ENCODE measurements at places on chromosomes 4 and X. TPM values are rescaled to one million over a fixed set of nuclear protein-coding genes. Genes with fewer than 3 reads are reported as not detected.

ZFP92 gene
- total RNA-seq = 2.7 TPM

- no peak for DNase-seq
These were observed 34.7 kb downstream of the FGF2 start for GRCh38 chr4:122861172-122861943.

DNA sequence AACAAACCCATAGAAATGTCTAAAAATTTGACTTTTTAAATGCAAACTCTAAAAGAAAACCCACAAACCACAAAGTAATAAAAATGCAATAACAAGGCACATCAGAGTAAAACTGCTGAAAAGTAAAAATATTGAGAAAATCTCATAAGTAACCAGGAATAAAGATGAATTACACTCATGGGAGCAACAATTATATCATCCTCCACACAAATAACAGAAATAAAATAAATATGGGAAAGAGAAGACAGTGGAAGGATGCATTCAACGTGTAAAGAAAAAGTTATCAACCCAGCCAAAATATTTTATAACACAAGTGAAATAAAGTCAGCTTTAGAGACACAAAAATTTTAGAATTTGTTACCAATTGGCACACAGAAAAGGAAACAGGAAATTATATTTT lies 1420.2 kb downstream of the PCDH18 start:
- DNase-seq = no peak

- no peak for DNase-seq
These were observed 848 bp downstream of the ACSL4 start for GRCh38 chrX:109732017-109732801.

DNA sequence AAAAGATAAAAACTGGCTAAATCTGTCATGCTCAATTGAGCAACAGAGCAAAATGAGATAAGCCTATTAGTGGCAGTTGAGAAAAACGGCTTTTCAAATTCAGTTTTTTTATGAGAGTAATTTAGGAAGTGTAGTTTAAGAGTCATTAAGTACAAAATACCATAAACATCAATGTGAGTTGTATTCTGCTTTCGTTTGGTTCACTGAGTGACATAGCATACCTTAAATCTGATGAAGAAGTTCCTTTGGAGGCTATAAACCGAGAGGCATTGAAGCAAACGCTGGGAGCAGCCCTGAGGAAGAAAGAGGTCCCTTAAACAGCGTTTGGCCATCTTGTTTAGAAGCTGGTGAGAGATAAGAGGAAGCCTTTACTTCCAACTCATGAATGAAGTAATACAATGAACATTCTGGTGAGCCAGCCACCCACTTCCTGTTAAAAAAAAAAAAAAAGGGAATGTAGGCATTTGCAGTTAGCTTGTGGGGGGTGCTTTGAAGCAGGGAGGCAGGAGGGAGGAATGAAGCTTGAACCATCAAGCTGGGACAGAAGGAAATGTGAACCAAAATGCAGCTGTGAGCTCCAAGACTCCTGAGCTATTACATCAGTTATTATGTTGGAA lies 132.3 kb downstream of the ZNF330 start:
- DNase-seq = no peak

DNA sequence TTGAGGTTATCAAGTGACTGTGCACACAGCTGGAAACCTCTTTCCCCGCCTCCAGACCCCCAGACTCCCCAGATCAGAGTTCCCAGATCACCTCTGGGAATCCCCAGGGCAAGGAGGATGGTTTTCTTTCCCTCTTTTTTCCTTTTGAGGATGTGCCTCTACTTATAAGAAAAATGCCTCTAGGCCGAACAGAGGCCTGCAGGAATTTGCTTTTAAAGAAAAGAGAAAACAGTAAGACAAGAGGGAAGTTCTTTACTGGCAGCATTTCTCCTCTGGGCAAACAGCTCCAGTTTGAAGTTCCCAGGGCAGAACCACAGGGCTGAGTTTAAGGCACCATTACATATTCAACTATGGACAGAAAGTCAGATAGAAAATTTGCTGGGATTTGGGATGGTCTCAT lies 837.9 kb upstream of the LCORL start:
- DNase-seq = no peak

- no peak for DNase-seq
These were observed 119.2 kb upstream of the VCX3B start for GRCh38 chrX:8345473-8345872.

- DNase-seq = no peak
These were observed 33.9 kb upstream of the HTRA3 start for GRCh38 chr4:8235686-8236085.

GRCh38 chr4:185358959-185359358 lies 36.8 kb downstream of the LRP2BP start:
- no peak for DNase-seq

- no peak for DNase-seq
These were observed 163.7 kb downstream of the CORIN start for GRCh38 chr4:47674144-47674543.

FATE1 gene
- total RNA-seq = not detected

DNA sequence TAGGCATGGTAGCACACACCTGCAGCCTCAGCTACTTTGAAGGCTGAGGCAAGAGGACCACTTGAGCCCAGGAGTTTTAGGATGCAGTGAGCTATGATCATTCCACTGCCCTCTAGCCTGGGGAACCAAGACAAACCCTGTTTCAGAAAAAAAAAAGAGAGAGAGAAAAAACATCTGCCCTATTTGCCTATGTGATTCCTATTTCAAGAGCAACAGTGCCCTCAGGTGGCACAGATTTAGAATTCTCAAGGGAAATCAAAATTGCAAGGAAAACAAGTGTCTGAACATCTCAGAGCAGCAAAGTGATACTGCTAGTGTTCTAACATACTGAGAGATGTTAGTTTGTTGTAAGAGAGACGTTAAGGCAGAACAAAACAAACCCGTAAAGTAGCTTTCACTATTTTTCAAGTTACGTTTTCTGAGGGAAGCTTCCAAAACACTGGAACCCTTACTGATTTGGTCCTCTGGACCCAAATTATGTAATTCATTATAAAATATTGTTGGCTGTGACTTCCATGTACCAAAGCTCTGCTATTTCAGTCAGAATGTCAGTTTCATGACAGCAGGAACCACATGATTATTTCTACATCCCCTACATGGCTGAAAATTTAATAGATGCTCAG lies 7.9 kb downstream of the BDH2 start:
- no peak for DNase-seq

DNA sequence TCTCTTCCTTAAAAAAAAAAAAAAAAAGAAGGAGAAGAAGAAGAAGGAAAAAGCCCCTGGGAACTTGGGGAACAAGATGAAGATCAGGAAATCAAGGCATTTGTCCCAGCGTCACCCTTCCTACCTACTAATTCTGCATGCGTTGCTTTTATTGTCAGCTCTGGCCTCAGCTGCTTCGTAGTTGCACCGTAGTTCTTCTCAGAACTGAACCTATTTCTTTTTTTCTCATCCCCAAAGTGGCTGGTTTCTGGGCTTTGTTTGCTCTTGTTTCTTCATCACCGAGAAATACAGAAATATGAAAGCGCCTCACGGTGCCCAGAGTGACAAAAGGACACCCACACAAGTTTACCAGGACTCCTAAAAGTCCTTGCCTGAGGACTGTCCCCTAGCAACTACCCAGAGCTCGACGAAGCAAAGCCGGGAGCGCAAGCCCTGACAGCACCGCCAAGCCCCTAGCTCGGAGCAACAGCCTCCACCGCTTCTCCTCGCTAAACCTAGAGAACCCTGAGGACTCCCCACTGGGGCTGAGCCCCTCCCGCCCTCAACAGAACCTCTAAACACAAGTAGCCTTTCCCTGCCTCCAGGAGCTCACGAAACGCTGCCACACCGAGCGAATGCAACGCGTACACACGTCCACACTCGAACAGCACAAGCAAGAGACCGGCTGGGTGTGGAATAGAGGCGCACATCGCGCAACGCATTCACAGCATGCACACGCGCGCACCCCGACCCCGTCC lies 710 bp downstream of the PRKG2 start:
- peak; percentile 30 for DNase-seq

- DNase-seq = no peak
These were observed 100.3 kb downstream of the TENM3 start for GRCh38 chr4:182343453-182343852.

- DNase-seq = no peak
These were observed 632.5 kb downstream of the KCTD8 start for GRCh38 chr4:43816116-43816515.

DNA sequence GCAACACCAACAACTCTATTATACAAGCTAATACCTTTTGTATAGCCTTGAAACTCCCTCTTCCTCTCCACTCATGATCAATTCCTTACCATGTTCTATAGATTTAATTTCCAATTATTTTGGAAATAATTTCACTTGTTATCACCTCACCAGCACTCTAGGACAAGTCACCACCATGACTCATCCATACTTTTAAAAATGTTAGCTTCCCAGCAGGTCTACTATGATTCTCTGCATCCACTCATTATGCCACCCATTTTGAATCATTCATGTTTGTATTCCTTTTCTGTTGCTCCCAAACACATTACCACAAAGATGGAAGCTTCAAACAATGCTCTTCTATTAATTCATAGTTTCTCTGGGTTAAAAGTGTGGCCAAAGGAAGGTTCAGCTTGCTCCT lies 469.6 kb downstream of the PDGFC start:
- DNase-seq = no peak

GRCh38 chr4:2860391-2861348 lies 17.0 kb downstream of the ADD1 start:
- DNase-seq = no peak

VCX2 gene
- total RNA-seq = not detected

GRCh38 chr4:147447786-147448185 lies 33.1 kb upstream of the EDNRA start:
- DNase-seq = no peak

CHRNA9 gene
- total RNA-seq = not detected

SPIN4 gene
- 2.4 TPM for total RNA-seq

GRCh38 chr4:174592985-174593335 lies 70.7 kb upstream of the HPGD start:
- peak; percentile 31 for DNase-seq

DNA sequence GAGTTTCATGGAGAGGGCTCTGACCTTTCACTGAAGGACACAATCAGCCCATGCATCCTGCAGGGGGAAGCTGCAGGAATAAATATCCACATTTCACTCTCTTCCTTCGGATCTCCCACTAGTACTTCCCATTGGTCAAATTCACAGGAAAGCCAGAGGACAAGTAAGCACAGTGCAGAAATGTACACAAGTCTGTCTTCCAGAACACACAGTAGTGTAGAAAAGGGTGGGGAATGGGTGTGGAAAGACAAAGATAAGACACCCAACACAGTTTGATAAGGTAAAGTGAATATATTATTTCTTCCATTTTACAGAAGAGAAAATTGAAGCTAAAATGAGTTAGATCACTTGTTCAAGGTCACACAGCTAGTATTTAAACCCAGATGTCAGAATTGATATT lies 81.1 kb upstream of the PCDH19 start:
- DNase-seq = no peak

DNA sequence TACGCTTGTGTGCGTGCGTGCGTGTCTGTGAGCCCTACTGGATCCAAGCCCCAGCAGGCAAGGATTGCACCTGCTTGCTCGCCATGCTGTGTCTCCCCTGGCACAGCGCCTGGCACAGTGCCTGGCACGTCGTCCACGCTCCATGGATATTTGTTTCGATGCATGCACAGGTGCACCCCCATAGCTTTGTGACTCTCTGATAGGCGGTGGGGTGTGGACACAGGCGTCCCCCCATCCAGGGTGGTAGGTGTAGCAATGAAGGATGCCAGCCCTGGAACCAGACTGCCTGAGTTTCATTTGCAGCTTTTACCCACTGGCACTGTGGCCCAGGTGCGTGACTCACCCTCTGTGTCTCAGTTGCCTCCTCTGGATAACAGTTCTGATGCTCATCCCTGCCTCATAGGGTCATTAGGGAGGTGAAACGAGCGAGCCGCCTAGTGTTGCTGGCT lies 20.2 kb downstream of the PIGG start:
- DNase-seq = peak; percentile 60
